ENCODE measurements at places on chromosomes 4 and X.

DNA sequence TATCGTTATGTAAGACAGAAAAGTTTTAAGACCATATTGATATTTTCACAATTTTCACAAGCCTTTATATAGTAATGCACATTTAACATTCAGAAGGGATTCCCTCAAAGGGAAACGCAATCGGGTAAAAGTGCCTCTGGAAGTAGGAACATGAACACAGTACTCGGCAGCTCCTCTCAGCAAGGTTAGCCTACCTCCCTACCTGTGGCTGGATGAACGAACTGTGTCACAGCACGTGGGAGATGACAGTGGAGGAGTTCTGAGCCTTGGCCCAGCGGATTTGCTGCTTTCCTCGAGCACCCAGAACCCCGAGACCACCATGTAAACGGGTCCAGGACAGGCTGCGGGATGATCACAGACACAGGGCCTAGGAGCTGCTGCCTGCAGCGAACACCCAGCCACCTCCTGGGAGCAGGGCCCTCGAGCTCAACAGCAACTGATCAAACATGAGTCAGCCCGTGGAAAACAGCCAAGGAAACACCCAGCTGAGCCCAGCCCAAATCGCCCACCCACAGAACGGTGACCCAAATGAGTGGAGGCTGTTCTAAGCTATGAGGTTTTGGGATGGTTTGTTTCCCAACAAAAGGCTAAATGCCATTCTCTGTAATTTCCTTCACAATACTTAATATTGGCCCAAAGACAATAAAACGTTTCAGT is 30.4 kb downstream of the FAT1 start:
- DNase-seq: no peak

GRCh38 chr4:173094739-173095421 is 73.7 kb upstream of the GALNT7 start:
- no peak for DNase-seq

DNA sequence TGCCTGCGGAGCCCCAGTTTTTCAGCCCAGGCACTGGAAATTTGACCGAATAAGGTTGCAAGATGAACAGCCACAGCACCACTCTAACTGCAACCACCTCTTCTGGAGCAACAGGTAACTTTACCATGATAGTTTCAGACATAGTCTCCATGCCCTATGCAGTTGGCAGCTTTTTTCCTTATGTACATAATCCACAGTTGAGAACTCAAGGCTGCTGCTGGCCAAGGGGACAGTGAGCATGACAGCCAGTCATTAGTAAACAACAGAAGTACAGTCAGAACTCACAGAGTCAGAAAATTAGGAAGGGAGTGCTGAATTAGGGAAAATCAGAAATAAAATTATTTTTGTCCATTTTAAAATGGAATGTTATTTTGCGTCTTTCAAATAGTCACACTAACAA is 192.7 kb upstream of the NHS start:
- no peak for DNase-seq

GRCh38 chrX:19585332-19586082 is 70.2 kb upstream of the MAP3K15 start:
- no peak for DNase-seq

- DNase-seq: no peak
Observed at GRCh38 chrX:56314334-56314733, 82.2 kb downstream of the KLF8 start.

- no peak for DNase-seq
Observed at GRCh38 chr4:99759346-99759984, 57.2 kb upstream of the DAPP1 start.

GRCh38 chr4:10015140-10015753 is 6.0 kb downstream of the SLC2A9 start:
- no peak for DNase-seq

DNA sequence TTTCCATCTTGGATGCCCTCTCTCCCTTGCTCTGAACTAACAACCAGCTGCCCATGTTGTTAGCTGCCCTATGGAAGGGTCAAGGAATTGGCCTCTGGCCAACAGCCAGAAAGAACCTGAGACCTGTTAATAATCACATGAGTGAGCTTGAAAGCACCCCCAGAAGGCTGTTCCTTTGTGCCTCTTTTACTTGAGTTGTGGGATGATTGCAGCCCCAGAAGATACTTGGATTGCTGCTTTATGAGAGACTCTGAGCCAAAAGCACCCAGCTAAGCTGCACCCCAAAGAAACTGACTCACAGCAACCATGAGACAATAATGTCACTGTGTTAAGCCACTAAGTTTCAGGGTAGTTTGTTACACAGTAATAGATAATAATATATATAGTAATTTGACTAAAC is 73.3 kb downstream of the FRYL start:
- DNase-seq: no peak

- DNase-seq: no peak
Observed at GRCh38 chr4:38674258-38675144, 10.5 kb downstream of the KLF3 start.

DNA sequence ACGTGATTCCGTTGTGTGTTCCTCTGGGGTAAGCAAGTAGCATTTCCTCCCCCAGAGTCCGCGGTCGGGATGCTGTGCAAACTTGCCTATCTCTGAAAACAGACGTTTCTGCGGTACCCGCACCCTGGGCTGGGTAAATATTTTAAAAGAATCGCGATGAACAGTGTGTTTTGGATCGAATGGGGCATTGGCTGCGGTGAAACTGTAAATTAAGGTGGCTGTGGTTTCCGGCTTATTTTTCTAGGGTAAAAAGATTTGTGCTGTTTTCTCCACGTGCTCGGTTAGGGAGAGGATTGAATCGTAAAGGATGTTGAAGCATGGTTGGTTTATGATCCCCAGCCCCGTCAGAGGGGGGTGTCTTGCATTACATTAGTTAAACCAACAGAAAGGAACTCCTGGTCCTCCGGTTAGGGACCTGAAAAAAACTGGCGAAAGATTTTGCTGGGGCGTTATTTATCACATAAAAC is 1.2 kb downstream of the HHIP start:
- no peak for DNase-seq

DNA sequence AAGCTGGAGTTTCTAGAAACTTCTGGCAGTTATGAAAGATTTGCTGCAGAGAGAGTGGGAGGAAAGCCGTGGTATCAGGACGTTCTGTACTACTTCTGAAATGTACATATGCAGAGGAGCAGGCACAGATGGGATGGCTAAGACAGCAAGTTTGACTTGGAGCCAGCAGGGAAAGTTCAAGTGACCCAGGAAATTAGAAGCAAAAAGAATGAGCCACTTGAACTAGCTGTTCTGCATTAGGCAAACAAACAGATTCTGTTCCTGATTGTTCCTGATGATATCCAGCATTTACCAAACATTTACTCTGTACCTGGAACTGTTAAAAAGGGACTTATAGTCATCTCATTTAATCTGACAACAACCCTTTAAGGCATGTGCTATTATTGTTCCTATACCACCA is 41.4 kb upstream of the CXCL13 start:
- no peak for DNase-seq

All from stimulated activated CD4-positive, alpha-beta T cell treated with anti-CD3 and anti-CD28 coated beads, TNF-alpha, amount 100 ng/mL, for 4 hours (primary cell).